ENCODE measurements at places on chromosomes 7 and 10.

DNA sequence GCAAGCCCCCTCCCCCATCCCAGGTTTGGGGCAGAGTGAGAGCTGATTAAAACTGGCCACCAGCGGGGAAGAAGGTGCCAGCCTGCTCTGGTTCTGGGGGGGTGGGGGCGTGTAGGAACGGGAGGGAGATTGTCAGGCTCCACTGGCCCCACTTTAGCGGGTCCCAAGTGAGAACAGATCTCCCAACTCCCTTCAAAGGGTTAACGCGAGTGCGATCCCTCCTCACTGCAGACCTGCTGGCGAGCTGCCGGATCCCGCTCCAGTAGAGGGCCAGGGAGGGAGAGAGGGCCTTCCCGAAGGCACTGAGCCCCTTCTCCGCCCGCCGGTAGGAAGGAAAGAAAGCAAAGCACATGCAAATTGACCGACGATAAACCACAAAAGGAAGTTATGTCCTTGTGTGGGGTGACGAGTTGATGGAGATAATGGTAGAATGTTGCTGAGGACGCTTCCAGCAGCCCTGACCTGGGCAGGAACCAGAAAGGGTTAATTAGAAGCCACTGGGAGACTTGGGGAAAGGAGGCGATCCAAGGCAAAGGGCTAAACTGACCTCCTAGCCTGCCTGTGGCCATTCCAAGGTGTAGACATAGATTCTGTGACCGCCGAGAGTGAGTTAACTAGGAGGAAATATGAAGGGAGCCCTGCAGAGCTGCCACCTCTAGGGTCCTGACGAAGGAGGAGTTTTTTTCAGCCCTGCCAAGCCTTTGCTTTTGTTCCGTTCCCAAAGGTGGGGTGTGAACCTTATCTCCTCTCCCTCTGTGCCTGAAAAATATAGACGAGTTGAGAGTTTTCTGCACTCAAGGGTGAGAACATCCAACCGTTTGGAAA lies 1.5 kb downstream of the NRG3 start:
- no peak for DNase-seq

- no peak for DNase-seq
These were observed 9.7 kb downstream of the TDRD1 start for GRCh38 chr10:114188900-114189299.

- DNase-seq = no peak
These were observed 163.7 kb upstream of the PRPS1L1 start for GRCh38 chr7:18191341-18191740.

DNA sequence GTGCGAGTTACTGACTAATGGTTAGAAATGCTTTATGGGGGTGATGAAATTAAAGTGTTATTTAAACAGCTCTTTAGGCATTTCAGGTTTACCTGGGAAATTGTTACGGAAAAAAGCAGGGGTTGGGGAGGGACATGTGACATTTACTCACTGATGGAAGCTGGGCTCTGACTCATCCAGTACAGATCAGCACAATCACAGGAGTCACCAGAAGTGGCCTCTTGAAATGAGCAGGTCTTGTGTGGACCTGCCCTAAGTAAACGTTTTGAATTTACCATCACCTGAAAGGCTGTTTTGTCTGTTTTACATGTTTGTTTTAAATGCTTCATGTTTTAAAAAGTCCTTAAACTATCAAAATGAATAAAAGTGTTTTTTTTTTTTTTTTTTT lies 2.3 kb downstream of the GLRX3 start:
- no peak for DNase-seq

DNA sequence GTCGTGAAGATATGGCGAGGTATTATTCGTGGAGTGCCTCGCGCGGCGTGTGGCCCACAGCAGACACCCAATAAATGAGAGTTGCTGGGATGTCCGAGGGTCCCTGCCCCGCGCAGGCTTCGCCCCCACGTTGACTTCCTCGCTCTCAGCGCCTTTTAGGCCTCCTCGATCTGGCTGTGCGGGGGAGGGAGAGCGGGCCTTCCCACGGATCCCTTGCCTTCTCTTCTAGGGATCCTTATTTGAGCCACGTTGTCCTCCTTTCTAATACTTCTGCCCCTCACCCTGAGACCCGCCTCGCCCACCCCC lies 660 bp downstream of the VCL start:
- DNase-seq = no peak

DNA sequence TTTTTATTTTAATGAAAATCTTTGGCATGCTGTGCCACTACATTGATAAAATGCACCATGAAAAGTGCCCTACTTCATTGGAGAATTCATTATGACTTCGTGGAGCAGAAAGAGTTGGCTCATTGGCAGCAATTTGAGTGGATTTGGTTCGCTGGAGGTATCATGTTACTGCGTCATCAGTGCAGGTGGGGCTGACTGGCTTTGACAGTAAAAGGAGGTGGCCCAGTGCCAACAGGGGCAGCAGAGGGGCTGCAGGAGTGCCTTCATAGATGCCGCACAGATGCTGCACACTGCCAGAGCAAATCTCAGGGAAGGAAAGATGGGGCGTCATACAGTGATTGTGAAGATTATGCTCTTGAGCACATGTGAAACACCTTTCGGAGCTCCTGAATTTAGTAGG lies 22.2 kb downstream of the FZD1 start:
- no peak for DNase-seq
